ENCODE measurements at places on chromosomes 1 and 21.

GRCh38 chr1:40842207-40842606, 20.0 kb downstream of the CITED4 start:
- no peak for DNase-seq

DNA sequence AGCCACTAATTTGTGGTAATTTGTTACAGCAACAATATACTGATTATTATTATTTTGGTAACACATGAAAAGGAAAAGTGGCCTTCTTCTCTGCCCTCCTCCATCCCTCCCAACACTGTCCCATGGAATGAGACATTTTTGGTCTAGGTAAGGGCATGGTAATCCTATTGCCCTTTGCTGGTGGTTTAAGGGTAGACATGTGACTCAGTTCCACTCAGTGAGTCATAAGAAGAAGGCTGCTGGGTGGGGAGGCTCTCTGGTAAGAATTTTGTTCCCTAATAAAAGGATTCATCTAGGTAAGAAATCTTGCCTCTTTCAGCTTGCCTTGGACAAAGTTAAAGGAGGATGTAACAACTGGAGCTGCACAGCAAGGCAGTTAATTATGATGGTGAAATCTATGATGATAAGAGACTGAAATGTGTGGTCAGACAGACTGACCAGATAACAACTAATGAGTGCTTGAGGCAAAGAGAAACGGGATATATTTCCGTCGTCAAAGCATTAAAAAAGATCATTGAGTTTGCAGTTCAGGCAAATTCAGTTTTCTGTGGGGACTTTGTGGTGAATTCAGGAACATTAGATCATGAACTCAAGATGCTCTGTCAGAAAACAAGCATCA, 232.0 kb upstream of the KCNK2 start:
- no peak for DNase-seq

- DNase-seq, result peak; percentile 69
Measured at GRCh38 chr1:183318433-183318832, 99.7 kb downstream of the NMNAT2 start.

GRCh38 chr1:208234721-208235120, 9.5 kb downstream of the PLXNA2 start:
- no peak for DNase-seq

- DNase-seq, result no peak
Measured at GRCh38 chr1:220291580-220291979, 19.3 kb upstream of the RAB3GAP2 start.
